Muscle of back (tissue), 13 donors: ENCODE measurements at places on chromosomes 13 and 19.
A peak's percentile ranks its signal among the peaks of the same experiment; 100 is the strongest.

DNA sequence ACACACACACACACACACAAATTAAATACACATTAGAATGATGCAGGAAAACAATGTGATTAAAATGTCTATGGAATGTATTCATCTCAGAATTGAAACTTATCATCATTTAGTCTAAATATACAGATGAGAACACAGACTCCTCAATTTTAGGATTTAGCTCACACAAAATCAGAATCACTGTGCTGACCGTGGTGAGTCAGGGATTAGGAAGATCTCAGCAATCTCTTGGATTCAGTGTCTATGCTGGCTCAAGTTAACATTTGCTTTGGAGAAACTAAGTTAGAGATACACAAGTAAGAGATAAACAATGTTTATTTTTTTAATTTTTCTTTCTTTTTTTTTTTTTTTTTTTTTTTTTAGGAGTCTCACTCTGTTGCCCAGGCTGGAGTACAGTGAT lies 323.6 kb downstream of the KLF12 start:
- DNase-seq: no peak

GRCh38 chr19:14471436-14472187 lies 3.5 kb downstream of the PTGER1 start:
- DNase-seq: no peak

DNA sequence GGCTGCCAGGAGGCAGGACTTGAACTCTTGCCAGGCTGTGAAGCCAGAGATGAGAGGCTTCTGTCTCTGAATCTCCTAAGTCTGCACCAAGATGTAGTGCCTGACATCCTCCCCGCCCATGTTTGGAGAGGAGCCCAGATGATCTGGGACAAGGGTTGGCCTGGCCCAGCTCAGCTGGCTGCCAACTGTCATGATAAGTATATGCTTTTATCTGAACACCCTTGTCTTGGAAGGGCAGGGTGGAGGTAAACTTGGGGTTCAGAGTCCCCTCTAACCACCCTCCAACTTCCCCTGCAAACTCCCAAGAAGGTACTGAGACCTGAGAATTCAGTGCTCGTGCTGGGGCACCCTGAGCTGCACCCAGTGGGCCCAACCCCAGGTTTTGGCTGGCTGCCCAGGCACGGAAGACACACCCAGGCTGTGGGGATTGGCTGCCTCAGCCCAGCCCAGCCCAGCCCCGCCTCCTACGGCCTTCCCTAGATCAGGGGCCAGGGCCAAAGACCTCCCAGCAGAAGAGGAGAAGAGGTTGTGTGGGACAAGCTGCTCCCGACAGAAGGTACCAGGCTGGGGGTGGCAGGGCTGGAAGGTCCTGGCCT lies at the start of gene CYP4F12:
TSS of gene CYP4F12 (plus strand) at position 508 of the 596 bp plus-strand sequence. CDS start 443 bp downstream, outside the sequence.
- DNase-seq: peak; percentile 82

DNA sequence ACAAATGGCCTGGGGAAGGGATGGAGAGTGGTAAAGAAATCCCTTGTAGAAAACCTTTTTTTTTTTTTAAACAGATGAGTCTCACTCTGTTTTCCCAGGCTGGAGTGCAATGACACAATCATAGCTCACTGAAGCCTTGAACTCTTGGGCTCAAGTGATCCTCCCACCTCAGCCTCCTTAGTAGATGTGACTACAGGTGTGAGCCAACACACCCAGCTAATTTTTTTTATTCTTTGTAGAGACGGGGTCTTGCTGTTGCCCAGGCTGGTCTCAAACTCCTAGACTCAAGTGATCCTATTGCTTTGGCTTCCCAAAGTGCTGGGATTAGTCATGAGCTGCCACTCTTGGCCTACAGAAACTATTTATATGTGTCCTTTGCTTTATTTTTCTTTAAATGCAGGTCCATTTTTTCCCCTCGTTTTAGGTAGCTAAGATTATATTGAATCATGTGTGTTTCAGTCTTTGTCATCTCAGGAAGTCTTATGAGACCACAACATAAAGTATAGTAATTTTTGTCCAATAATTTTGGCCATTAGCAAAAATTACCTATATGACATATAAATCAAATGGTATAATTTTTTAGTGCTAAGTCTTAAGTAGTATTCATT lies 10.5 kb downstream of the LPAR6 start:
- DNase-seq: no peak

DNA sequence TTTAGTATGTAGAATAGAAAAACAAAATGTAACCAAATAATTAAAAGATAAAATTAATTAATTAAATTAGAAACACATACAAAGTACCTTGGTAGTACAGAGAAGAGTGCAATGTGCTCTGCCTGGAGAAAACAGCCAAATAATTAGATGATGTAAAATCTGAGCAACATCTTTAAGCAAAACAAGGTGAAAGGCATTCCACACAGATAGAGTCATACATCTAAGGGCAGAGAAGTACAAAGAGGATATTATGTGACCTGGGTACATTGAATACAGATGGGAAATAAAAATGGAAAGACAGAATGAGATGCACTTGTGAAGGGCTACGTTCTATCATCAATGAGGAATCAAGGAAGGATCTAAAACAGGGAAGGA lies 25.2 kb upstream of the FNDC3A start:
- no peak for DNase-seq

GRCh38 chr19:16772841-16773240 lies 53.2 kb downstream of the NWD1 start:
- DNase-seq: no peak

DNA sequence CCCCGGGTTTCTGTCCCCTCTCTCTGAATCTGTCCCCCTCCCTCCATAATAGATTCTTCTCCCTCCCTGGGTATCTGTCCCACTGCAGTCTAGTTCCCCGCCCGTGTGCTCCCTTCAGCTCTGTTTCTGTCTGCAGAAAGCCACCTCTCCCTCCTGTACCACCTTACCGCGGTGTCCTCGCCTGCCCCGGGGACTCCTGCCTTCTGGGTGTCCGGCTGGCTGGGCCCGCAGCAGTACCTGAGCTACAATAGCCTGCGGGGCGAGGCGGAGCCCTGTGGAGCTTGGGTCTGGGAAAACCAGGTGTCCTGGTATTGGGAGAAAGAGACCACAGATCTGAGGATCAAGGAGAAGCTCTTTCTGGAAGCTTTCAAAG lies 1.3 kb downstream of the FCGRT start:
- DNase-seq: no peak

DNA sequence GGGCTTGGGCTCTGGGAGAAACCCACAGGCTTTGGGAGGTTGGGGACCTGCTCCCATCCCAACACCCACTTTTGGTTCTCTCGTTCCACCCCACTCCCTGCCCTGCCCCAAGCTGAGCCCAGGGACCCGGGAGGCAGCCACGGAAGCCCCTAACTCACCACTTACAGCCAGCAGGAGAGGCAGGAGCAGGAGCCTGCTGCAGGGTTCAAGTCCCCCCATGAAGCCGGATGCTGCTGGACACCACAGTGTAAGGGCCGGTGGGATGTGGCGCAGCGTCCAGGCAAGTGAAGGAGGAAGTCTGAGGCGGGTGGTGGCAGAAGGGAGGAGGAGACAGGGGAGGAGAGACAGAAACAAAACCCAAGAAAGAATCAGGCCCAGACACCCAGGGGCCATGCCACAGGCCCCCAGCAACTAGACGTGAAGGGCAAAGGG lies at the start of gene TYROBP:
TSS of gene TYROBP (minus strand) at position 286 of the 432 bp plus-strand sequence. CDS start at position 219, 67 bp downstream.
- peak; percentile 32 for DNase-seq

GRCh38 chr19:4555657-4556561 lies 3.6 kb downstream of the SEMA6B start:
- DNase-seq: no peak

DNA sequence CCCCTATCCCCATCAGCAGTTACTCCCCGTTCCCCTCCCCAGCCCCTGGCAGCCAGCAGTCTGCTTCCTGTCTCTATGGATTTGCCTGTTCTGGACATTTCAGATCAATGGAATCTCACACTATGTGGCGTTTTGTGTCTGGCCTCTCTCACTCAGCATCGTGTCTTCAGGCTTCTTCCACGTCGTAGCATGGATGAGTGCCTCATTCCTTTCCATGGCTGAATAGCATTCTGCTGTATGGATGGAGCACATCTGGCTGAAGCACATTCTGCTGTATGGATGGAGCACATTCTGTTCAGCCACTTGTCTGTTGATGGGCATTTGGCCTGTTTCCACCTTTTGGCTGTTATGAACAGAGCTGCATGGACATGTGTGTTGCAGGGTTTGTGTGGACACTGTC lies 29.5 kb downstream of the CRTC1 start:
- DNase-seq: peak; percentile 51

DNA sequence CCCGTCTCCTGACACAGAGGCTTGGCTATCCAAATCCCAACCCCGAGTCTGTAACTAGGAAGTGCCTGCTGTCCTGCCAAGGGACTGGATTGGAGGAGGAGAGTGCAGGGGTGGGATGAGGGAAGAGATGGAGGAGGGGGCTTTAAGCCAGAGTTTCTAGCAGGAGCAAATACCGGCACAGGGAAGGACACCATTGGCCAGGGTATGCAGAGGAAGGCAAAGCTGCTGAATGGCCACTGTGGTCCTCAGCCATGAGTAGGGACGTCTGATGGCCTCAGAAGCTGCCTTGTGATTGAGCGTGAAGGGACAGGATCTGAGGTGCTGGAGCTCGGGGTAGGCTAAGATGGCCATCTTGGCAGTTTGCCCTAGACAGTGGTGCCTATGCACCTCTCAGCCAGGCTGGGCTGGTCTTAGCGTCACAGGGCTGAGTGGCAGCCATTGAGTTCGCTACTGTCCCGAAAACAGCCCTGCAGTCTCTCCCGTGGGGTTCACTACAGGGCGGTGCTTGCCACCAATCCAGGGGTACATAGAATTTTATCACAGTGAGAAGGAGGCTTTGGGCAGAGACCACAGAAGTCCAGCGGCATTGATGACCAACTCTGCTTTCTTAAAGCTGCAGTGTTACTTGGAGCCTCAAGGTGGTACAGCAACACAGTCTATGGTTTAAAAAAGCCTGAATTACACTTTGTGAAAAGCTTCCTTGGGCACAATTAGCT lies 61.8 kb downstream of the AKAP11 start:
- DNase-seq: peak; percentile 9

- no peak for DNase-seq
Observed at GRCh38 chr13:55263045-55263444, 1877.7 kb upstream of the PRR20A start.

DNA sequence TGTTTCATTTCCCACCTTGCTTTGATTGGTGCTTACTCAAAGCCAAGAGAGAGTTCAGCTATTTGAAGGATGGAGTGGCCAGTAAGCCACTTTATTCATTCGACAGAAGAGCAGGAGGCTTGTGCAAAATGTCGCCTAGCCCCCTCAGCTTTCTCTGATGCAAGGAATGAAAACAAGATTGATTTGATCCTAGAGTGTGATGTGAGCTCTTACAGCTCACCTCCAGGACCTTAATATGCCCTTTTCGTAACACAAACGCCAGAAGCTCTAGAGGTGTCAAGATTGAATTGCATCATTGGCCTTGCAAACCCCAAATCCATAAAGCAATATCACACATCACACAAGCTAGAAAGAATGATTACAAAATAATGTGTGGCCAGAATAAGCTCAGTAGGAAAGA lies 36.4 kb downstream of the TEX29 start:
- no peak for DNase-seq
